NCI-H187 treated with DMSO at 0.1 percent for 48 hours (cell line): ENCODE measurements at places on chromosomes 6 and 20.

DNA sequence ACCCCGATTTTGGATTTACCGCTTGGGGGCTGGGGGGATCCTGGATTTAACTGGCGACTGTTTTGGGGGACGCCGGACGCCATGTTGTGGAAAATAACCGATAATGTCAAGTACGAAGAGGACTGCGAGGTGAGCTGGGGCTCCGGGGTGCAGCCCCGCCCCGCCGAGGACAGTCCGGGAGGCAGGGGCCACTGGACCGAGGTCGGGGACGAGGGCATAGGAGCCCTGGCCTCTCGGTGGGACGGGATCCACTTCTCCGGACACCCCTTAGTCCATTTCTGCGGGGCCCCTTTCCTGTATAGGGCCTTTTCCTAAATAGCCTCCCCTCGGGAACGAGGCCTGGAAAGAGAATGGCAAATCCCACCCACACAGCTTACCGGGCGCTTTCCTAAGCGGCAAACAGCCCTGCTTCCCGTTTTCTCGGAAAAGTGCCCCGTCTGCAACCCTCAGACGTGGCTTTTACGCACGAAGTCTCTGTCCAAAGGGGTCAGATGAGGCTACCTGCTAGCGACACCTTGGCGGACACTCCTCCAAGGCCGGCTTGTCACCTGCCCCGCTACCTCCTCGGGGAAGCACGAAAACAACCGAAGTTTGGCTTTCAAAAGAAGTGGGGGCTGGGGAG, 469 bp downstream of the TFAP2C start:
- no peak for DNase-seq

DNA sequence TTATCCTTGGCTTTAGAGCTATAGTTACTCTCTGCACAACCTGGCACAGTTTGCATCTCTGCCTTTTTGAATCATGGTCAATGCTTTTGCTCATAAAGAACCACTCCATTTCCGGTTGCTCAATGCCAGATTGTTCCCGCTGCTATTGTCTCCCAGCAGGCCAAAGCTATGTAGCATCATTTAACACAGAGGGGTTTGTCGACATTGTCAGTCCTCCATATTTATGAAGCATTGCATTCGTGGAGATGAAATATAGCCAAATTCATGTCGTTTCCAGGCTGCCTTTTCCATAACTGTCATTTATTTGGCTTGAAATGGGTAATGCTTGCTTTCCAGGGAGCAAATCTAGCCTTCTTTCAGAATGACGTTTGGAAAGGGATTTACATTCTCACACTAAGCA, 598.8 kb downstream of the EPHA7 start:
- DNase-seq: no peak

- no peak for DNase-seq
Observed at GRCh38 chr6:140907235-140907634, 1225.5 kb upstream of the GJE1 start.

DNA sequence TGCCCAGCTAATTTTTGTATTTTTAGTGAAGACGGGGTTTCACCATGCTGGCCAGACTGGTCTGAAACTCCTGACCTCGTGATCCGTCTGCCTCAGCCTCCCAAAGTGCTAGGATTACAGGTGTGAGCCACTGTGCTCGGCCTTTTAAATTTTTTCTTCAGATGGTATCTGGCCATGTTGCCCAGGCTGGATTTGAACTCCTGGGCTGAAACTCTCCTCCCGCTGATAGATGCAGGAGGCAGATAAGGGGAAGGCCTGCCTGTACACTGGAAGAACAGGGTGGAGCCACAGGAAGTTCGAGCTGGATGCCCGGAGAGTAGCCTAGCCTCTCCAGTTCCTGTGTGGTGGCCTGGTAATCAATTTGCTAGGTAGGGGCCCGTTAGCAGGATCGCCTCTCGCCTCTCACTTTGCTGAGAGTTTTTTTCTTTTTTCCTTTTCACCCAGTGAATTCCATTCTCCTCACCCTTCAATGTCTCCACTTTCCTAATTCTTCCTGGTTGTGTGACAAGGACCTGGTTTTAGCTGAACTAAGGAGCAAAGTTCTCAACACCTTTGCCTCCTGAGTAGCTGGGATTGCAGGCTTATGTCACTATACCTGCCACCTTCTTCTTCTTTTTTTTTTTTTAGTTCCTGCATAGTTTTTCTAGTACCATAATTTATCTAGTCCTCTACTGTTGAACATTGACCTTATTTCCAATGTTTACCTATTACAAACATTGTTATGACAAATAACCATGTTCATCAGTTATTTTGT, 19.4 kb upstream of the ITCH start:
- DNase-seq: no peak

DNA sequence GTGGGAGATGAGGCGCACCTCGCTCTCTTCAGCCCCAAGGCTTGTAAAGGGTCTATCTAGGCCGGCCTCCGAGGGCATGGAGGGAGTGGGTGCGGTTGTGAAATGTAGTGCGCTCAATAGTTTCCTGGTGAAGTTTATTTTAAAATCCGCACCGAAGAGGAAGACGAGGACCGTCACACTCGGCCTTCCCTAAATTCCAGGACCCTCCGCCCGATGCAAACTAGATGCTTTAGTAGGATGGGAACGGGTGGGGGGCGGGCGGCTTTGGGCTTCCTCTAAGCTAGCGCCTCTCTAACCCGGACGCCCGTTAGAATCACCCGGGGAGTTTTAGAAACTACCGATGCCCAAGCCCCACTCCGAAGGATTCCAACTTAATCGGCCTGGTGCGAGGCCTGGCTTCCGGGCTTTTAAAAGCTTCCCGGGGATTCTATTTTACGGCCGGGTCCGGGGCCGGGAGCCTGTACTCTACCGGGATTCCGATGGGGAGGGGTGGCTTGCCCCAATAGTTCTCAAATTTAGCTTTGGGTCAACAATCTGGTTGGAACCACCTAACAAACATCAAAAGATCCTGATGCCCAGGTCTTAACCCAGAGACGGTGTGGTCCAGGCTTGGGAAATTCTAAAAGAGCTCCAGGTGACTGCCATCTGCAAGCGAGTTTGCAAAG, 548 bp upstream of the BCAS4 start:
- DNase-seq: no peak

DNA sequence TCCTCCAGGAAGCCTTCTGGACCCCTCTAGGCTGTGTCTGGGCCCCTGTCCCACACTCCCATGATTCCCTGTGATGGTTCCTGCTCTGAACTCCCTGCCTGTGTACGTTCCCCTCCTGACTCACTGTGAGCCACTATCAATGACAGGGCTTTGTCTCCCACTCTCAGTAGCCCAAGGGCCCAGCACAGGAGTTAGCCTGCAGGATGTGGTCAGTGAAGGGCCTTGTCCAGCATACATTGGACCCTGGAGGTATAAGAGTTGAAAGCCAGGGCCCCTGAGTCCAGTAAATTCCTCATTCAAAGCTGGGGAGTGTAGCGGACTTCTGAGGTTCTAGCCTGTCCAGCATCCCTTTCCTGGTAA, 19.0 kb downstream of the ZBP1 start:
- DNase-seq: no peak

GRCh38 chr6:166201878-166202277, 34.2 kb upstream of the TBXT start:
- no peak for DNase-seq

- DNase-seq: no peak
Observed at GRCh38 chr6:93886416-93886815, 467.1 kb upstream of the EPHA7 start.

GRCh38 chr6:52491203-52492069, 71.3 kb downstream of the EFHC1 start:
- DNase-seq: no peak

DNA sequence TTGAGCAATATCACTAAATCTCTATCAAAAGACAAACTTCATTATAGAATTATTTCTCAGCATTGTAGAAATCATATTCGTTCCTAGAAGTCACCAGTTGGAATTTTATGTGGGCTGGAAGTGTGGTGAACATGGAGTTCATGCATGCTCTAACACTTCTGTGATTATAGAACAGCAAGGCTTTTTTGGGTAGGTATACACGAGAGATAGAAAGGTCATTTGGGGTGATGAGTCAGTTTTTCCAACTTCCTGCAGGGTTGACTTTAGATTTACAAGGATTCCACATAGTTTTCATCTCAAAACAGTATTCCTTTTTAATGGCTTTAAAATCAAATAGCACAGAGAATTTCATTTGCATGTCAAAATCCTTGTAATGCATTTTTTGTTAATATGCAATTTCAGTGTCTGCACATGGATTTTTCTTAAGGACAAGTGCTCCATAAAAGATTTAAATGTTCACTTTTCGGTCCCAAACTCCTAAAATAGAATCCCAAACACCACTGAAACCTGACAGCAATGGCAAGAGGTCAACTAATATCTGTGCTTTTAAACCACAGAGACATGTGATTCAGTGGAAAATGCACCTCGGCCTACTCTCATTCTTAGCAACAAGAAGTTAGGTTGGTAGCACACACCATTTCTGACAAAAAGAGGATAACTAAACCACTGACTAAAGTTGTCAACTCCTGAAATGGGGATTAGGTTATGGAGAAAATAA, 211.0 kb downstream of the MOXD1 start:
- no peak for DNase-seq

DNA sequence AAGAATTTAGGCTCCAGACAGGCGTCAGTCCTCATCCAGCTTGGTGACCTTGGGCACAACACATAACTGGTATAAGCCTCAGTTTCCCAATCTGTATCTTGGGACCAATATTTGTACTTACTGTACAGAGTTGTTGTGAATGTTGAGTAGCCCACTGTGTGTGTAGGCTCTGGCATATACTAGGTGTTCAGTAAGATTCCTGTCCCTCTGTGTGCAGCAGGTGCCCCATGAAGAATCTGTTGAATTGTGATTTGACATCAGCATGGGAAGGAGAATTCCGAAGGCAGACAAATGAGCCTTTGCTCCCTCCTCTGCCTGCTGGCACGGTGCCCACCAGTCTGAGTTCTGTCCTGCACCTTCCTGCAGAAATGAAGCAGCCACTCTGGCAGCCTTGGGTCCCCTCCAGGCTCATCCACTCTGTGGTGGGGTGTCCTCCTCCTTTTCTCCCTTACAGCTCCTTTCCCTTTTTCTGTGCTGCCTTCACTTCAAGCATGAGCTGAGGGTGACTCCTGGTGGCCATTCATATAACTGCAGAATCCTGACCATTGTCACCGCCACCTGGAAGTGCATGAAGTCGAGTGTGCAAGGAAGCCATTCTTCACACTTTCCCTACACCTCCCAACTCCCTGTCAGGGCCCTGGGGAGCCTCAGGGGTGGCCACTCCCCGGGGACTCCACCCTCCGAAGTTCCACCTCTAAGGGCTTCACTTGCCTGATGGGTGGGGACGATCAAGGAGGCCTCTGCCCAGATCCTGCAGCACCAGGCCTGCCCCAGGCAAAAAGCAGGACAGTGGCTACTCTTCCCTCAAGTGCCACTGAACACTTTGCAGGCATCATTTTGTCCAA, 48.2 kb downstream of the MRPL14 start:
- no peak for DNase-seq

GRCh38 chr6:136535017-136535765, 15.0 kb downstream of the MAP7 start:
- no peak for DNase-seq

GRCh38 chr6:144776031-144776819, 491.1 kb downstream of the UTRN start:
- no peak for DNase-seq

DNA sequence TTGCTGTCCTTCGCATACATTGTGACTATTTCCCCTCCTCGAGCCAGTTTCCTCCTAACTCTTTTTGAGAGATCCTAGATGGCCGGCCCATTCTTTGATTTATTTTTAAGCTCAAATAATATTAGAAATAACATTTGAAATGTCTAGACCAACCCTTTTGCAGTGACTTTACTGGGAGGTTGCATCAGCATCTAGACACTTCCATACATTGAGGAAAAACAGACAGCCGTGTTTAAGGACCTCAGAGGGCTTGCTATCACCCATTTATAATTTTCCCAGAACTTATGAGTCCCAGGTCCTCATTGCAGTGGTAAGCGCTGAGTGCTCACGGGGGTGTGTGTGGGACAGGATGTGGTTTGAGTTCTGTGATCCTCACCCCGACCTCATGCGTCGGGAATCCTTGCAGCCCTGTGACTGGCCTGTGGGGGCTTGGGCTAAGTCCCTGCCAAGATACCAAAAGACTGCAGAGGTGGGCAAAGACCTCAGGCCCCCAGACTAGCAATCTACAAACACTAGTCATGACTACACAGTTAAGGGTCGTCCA, at the start of gene GPX5:
TSS of gene GPX5 (plus strand) at position 386 of the 544 bp plus-strand sequence. CDS start at position 519, 133 bp downstream.
- no peak for DNase-seq

DNA sequence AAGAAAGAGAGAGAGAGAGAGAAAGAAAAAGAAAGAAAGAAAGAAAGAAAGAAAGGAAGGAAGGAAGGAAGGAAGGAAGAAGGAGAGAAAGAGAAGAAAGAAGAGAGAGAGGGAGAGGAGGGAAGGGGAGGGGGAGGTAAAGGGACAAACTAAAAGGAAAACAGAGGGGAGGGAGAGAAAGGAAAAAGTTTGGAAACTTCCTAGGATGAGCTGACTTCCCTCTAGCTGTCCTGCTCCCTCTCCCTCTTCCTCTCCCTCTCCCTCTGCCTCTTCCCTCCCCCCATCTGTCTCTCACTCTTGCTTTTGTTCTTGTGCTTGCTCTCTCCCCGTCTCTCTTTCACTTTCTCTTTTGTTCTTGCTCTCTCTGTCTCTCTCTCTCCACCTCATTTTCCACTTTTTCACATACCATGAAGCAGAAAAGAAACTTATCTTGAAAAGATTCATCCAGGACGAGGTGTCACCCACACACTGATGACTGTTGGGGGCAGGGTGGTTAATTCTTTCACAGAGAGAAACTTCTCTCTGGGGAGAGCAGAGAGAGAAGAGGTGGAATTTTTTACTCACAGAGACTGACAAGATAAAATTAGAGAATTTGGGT, 56.4 kb upstream of the DUSP22 start:
- no peak for DNase-seq

GRCh38 chr20:32914031-32914430, 55.3 kb downstream of the EFCAB8 start:
- DNase-seq: no peak

DNA sequence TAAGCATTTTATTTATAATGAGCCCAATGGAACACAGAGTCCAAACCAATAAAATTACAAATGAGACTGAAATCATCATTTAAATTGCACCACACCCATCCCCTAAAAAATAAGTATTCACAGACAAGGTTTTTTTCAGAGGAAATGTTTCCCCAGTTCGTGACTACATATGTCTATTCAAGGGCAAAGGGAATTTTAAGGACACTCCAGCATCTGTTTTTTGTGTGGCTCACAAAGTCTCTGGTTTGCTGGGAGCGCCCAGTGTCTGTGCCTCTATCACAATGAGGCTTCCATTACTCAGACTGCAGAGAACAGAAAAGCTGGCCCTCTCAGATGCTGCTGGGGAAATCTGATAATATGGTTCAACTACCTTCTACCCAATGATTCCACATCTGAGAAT, 16.0 kb downstream of the TBX18 start:
- no peak for DNase-seq

DNA sequence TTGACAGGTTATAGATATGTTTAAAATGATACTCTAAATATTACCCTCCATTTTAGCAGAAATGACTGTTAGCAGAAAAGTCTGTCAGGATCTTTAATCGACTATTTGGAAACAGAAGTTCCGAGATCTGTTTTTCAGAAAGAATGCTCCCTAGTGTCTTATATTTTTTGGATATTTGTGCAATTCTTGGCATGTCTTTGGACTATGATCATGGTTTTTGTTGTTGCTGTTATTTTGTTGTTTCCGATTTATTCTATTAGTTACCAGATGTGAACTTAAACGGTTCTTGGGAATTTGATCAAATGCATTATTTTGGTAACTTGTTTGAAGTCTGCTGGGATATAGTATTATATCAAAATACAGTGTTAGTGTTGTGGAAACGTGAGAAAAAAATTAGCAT, 106.4 kb upstream of the CEP162 start:
- DNase-seq: no peak
